ENCODE measurements at places on chromosomes 2 and 18.

GRCh38 chr18:63106727-63107126, 212.8 kb downstream of the BCL2 start:
- no peak for DNase-seq

DNA sequence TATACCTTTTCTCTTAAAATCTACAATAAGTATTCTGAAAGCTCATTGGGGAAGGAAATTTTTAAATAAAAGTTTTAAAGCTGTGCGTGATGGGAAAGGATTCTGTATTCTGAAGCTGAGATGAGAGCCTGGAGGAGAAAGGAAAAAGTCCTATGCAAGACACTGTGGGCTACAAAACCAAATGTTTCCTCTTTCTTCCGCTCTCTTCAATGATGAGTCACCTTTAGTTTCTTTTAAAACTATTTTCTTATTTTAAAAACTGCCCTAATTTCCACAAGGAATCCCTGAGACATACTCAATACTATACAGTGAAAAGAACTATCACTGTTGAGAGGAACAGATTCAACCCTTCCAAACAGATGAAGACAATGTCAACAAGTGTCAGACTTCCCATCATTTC, 87.4 kb downstream of the INO80D start:
- DNase-seq, result no peak

DNA sequence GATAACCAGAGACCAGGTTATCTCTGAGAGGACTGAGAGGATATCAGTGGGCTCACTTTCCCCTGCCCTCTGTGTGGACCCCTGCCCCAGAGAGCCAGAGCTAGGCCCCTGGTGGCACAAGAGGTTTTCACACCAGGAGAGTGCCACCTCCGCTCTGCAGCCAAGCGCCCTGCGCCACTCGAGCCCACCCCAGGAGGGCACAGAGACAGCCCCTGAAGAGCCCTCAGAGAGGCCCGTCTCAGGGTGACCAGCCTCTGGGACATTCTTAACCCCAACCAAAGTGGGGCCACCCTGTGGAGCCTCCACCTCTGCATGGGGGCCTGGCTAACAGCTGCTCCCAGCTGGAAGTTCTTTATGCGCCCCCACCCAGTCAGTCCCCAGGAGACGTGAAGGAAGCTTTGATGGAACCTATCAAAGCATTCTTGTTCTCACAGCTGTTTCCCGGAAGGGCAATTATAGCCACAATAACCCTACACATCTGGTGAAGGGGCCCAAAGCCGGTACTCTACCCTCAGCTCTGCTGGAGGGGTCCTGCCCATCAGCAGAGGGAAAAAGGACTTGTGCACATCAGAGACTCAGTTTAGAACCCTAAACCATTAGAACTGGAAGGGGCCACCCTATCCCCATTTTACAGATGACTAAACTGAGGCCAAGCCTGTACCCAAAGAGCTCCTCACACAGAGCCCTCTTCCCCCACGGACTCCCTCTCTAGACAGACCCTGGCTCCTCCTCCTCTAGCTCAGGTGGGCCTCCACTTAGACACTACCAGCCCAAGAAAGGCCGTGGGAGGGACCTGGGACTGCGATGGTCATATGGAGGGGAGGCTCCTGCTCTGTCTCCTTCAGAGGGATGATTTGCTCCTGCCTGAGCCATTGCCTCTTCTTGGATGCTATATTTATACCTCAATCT, 101.1 kb downstream of the ZFP36L2 start:
- DNase-seq, result no peak

DNA sequence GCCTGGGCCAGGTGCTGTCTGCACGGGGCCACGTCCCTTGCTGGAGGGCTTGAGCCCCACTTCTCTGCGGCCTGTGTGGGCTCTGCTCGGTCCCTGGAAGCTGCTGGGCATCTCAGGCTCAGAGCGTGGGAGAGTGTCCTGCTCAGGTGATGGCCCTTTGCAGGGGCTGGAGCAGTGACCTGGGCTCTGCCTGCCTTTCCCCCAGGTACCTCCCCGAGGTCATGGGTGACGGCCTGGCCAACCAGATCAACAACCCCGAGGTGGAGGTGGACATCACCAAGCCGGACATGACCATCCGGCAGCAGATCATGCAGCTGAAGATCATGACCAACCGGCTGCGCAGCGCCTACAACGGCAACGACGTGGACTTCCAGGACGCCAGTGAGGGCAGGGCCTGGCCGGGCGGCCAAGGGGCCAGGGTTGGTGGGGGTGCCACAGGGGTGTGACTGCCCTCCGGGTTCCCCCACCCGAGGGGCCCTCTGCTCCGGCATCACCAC, 29.9 kb downstream of the GPC1 start:
- DNase-seq, result no peak

DNA sequence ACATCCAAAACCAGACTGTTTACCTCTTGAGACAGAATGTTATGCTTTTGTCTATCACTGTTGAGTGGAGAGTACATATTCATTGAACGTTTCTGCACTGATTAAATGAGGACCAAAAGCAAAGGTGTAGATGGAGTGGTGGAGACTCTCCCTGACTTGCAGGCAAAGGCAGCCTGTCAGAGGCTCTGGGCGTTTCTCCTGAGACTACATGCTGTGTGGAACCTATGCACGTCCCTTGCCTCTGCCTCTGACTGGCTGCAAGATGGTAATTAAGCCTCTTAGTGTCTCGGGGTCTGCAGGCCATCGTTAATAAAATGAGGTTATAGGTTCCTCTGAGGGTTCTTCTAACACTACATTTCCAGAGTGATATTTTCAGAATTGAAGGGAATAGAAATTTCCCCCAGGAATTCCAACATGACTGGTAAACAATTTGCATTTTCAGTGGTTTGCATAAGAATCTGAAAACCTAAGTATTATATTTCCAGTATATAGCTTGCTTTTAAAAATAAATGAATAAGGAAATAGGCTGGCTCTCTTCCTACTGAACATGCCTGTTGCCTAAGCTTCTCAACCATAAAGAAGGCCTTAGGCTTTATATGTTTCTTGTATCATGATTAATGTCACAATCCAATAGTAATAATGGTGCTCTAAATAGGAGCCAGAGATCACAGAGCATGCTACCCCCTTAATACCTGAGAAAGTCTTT, 107.4 kb downstream of the FTCDNL1 start:
- no peak for DNase-seq

DNA sequence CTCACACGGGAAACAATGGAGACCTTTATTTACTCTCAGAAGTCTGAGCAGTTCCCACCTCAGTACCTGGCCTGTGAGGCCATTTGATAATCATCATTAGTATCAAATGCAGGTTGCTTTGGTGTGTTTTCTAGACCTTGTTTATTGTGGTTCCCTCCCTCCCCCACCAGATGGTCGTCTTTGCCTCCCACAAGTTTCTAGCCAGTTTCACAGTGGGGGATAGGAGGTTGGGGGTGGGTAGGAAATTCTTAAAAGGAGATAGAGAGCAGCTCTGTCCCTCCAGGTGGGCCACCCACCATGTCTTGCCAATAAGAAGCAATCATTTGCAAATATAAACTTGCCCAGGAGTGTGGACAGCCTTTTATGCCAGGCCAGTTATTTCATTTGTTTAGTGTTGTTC, 31.3 kb downstream of the SETBP1 start:
- DNase-seq, result no peak

DNA sequence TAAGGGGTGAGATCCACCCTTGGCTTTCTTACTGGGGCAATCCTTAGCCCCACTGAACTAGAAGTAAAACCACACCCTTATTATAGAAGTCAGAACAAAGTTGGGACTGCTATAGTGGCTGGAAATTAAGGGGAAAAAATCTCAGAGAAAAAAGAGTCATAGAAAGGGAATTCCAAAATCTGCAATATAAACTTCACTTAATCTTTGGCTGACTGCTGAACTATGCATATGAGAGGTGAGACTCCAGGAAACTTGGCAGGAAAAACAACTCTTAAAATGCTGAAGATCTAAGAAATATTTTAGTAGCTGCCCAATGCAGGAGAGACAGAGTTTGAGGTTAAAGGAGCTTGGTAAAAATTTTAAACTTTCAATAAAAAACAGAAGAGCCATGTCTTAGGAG, 201.8 kb upstream of the FN1 start:
- DNase-seq, result no peak

GRCh38 chr2:185862657-185863398, 124.2 kb downstream of the FSIP2 start:
- DNase-seq, result no peak

DNA sequence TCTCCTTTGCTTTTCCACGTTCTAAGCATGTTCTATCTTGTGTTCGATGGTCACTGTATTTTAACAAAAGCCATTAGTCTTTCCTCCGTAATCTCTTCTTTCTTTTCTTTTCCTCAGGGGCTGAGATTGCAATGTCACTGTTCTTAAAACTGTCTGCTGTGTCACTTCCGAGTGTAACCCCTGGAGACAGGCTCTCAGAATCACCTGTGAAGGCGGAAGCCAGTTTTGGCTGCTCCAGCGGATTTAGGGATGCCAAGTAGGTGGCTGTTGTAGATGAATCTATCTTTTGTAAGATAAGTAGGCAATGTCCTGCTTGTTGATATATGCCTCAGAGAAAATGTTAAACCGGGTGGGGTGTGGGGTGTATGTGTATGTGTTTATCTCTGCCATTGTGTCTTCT, 94.7 kb upstream of the L3MBTL4 start:
- no peak for DNase-seq

DNA sequence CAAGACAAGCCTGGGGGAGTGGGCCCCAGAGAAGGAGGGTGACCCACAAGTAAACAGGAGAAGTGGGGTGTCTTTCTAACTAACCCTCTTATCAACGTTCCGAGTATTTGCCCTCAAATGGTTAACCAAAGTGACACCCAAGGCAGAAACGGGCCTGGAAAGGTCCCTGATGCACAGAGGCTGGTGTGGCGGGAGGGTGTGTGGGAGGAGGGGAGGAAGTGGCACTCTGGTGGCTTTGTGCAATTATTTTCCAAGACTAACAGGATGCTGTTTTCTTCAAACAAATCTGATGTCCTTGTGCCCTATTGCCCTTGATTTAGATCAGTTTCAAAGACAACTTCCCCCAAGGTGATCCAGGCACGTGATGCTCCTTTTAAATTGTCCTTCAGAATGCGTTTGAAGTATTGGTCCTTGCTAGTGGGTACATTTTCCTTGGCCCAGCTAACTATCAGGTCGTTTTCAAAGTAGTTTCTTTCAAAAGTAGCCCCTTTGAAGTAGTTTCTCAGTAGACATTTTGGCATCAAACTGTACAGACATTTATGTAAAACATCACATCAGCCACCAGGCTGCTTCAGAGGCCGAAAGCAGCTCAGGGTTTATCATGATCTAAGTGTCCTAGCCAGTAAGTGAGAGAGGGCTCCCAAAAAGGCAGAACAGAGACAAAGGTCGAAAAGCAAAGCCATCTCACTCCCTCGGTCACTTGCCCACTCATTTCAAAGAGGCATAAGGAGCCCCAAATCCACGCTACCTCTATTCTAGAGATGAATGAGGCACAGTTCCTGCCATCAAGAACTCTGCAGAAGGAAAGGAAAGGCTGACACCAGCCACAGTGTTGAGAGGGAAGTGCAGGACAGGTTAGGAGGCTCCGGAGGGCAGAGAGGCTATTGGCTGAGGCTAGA, 371.1 kb upstream of the ID2 start:
- no peak for DNase-seq

- no peak for DNase-seq
These were observed 297.1 kb downstream of the TMX3 start for GRCh38 chr18:68417826-68418225.

DNA sequence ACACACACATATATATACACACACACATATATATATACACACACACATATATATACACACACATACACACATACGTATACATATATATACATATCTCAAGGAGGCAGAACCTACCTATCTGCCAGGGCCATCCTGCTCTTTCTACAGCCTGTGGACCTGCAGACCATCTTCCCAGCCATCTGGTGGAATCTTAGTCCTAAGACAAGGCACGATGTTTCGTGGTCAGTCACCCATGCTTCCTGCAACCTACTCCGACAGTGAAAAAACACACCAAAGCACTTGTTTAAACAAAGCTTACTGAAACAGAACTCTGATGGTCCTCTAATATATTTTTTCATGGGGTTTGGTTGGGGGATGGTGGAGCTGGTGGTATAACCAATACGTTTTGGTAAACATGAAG, 164.2 kb upstream of the ZNF521 start:
- DNase-seq, result no peak

DNA sequence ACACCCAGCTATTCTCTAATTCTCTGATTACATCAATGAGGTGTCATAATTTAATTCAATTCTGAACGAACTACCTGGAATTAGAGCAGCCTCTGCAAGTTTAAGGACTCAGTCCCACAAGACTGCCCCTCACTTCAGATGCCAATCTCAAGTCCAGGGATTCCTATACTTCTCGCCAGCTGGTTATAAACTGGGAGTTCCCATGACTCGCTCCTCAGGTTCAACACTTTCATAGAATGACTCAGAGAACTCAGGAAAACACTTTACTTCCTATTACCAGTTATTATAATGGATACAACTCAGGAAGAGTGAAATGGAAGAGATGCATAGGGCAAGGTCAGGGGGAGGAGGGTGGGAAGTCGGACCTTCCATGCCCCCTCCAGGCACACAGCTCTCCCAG, 112.3 kb upstream of the ATP5MC3 start:
- DNase-seq, result no peak

GRCh38 chr2:26578581-26578980, 62.6 kb downstream of the CIB4 start:
- DNase-seq, result no peak

DNA sequence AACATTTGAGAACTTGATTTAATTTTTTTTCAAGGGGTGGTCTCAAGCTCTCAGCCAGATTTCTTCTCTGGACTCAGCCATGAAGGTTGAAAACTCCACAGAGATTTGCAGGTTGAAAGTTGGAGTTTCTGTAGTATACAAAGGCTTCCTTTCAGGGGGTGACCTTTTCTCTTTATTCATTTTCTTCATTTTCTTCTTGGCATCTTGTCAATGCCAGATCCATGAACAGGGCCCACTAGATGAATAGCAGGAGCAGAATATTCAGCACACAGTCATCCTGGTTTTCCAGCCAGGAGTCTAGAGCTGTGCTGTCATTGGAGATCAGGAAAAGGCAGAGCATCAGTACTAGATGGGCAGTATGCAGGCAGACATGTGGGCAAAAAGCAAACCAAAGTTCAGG, 62.0 kb downstream of the INSIG2 start:
- no peak for DNase-seq

- no peak for DNase-seq
These were observed 599.8 kb downstream of the NRXN1 start for GRCh38 chr2:50431958-50432650.

DNA sequence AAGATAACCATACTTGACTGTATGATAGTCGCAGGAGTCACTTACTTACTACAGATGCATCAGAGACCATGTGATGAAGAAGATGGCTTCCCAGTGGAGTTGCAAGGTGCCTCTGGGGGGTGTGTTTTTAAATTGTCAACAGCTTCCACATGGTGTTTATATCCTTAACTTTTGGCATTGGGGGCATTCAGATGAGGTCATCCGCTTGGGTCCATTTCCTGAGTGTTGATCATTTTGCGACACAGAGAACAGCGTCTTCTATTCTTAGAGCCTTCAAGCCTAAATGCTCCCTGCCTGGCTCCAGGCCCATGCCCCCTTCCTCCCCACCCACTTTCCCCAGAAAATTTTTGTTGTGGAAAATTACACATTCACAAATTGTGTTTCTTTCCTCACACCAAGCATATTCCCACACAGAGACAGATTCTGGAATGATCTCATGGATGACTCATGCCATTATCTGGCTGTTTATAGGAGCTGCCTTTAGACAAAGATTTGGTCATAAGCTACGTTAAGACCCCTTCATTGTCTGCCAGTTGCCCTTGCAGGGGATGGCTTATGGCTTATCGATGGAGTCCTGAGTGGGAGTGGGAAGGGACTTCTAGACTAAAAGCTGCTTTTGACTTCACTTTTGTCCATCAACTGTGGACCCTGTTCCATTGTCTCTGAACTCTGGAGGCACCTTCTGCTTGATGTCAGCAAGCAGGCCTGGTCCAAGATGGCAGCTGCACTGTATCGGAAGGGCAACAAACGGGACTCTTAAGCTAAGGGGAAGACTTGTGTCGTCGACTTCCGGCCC, 91.8 kb downstream of the CABLES1 start:
- no peak for DNase-seq

Measured in stimulated activated CD8-positive, alpha-beta memory T cell treated with anti-CD3 and anti-CD28 coated beads, Interleukin-15, amount 100 ng/mL, for 24 hours (primary cell).